ENCODE measurements at places on chromosomes 11 and 22.

- DNase-seq = peak; percentile 83
These were observed 29.1 kb upstream of the BIRC3 start for GRCh38 chr11:102287964-102288724.

DNA sequence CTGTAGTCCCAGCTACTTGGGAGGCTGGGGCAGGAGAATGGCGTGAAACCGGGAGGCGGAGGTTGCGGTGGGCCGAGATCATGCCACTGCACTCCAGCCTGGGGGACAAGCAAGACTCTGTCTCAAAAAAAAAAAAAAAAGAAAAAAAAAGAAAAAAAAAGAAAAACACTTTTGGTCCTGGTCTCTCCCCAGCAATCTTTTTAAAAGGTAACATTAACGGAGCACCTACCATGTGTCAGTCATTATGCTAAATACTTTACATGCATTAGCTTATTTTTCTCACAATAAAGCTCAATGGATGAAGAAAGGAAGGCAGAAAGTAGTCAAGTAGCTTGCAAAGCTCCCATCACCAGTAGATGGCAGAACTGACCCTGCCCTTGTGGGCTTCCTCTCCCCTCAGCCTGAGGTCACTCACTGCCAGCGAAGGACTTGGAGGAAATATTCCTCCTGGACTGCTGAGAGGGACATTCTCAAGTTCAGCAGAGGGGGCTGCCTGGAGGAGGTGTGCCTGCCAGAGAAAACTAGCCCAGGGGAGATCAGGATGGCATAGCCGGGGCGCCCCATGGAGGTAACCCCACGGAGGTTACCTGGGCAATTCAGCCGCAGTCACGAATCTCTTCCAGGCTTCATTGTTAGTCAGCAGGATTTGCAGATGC is 15.5 kb downstream of the APOL3 start:
- DNase-seq = peak; percentile 61

DNA sequence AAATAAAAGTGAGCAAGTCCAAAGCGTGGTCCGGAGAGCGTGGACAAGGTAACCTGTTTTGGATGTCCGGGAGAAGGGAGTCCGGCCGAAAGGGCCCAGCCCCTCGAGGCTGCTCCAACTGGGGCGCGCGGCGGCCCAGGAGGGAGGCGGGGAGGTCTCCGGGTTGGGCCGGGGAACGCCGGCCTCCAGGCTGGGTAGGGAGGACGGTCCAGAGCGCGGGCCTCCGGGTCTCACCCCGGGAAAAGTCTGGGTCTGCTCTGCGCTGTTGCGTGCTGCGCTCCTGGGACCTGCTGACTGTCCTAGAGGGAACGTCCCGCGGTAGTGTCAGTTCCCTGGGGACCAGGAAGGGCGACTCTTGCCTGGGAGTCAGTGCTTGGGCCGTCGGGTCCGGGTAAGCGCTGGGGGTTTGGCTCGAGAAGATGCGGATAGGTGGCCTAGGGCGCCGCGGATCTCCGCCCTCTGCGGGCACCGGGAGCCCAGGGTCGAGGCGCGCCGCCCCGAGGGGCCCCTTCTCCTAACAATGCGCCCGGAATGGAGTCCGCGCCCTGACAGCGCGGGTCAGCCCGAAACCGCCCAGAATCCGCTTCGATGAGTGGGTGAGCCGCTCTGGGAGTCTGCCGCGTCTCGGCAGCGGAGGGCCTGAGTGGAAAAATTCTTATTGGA is 988 bp upstream of the FLI1 start:
- peak; percentile 25 for DNase-seq

DNA sequence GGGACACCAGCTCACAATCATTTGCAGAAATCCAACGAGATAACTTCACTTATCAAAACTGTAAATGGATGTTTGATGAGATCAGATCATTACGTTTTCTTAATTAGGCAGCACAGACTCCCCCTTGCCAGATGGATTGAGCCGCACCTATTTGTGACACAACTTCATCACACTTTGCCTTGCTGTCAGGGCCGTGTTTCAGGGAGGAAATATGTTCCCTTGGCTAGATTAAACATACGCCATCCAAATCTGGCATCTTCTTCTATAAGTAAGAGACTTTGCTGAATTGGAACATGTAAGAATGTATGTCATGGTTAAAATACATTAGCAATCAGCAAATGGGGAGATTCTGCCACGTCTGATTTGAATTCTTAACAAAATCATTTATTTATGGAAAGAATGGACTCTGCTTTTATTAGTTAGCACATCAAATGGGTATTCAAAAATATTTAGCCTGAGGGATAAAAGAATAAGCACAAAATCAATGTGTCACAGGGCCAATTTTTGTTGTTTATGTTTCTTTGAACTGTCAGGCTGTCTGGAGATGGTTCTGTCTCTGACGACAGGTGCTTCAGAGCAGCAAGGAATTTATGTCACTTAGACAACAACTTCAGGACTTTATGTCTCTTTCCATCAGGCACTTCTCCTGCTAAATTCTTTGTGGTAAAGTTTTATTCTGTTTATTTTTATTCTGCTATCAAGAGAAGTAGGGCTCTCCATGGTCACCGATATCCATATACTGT is 326.1 kb upstream of the NCAM1 start:
- no peak for DNase-seq

DNA sequence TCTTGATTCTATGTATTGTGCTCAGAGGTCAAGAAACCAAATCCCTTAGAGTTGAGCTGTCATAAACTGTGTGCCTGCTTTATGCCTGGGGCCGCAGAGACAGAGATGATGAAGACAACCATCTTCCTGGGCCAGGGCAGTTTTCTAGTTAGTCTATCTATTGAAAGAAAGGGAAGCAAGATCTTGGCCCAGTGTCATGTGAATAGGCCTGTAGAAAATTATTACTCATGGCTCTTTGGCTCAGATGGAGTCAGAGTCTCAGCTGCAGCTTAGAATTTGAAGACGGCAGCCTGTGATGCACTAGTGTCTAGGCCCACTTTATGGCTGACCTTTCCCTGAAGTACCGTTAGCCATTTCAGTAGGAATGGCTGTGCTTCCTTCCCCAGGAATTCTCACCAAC is 112.0 kb downstream of the DBX1 start:
- no peak for DNase-seq

DNA sequence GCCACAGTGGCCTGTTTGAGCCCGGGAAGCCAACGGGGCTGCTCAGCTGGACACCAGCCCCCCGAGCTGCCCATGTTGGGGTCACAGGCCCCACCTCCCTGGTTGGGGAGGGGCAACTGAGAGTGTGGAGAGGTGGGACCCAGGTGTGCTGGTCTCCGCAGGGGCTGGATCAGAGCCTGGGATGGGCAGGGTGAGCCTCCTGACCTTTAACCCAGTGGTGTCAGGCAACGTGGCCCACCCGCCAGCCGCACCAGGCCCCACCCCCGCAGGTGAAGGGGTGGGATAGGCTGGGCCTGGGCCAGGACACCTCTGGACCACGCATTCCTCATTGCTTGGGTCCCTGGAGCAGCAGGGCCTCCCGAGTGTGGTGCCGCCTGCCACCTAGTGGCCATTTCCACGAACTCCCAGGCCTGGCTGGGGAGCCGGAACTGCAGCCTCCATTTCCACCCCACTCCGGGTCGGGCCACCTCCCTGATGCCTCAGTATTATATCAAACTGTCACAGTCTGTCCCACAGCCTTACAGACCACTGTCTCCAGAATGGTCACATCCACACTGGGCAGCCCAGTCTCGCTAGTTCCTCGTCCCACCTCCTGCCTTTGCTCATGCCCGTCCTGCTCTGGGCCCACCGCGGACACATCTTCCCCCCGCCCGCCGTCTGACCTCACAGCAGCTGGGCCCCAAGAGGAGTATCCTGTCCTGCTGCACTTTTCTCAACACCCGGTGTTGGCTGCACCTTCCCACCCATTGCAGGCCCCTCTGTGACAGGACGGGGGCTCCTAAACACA is 13.3 kb upstream of the PPP6R3 start:
- peak; percentile 78 for DNase-seq

- DNase-seq = no peak
These were observed 384.1 kb downstream of the CTTN start for GRCh38 chr11:70782401-70782913.

- DNase-seq = no peak
These were observed 5.7 kb downstream of the PRR5 start for GRCh38 chr22:44707752-44708151.

GRCh38 chr11:103528046-103528445 is 418.8 kb downstream of the DYNC2H1 start:
- DNase-seq = no peak

DNA sequence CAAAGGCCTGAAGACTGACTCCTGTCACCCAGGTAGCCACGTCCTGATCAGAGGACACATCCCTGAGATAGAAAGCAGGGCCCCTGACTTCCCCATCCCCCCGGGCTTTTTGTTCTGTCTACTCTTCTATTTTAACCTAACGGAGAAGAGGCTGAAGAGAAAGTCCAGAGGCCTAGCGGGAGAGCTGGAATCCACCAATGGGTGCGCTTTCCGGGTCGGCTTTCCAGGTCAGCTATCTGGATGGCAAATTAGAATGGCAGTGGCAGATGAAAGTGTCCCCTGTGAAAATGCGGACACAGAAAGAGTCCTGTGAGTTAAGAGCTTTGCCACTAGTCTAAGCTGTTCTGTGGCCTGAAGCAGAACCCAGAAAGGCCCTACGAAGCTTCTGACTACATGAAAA is 13.1 kb upstream of the SERPING1 start:
- DNase-seq = no peak

DNA sequence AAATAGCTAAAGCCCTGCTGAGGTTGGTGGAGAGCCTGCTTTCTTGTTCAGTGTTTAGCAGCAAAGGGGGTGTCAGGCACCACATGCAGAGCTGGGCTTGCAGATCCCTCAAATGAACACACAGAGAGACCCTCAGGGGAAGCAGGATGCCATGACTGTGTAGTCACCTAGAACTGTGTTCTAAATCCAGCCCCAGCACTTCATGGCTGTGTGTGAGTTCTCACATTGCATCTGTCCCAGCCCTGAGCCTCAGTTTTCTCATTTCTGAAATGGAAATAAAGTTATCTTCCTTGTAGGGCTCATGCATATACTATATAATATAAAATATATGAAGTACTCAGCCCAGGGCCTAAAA is 47.1 kb downstream of the CWC15 start:
- no peak for DNase-seq

DNA sequence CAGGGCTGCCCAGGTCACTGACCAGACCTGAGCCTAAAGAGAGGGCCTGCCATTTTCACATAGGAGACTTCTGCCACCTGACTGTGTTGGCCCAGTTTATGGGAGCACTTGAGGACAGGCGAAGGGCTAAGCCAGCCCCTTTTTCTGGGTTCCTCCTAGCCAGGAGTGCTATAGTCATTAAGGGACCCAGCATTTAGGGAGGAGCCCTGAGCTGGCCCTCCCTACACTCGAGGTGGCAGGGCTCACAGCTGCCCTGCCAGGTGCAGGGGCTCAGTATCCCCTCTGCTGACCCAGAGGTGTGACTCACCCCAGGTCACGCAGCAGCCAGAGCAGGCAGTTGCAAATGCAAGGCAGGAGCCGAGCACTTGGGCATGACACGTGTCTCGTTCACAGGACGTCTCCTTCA is 86.3 kb upstream of the CRYBB3 start:
- no peak for DNase-seq

DNA sequence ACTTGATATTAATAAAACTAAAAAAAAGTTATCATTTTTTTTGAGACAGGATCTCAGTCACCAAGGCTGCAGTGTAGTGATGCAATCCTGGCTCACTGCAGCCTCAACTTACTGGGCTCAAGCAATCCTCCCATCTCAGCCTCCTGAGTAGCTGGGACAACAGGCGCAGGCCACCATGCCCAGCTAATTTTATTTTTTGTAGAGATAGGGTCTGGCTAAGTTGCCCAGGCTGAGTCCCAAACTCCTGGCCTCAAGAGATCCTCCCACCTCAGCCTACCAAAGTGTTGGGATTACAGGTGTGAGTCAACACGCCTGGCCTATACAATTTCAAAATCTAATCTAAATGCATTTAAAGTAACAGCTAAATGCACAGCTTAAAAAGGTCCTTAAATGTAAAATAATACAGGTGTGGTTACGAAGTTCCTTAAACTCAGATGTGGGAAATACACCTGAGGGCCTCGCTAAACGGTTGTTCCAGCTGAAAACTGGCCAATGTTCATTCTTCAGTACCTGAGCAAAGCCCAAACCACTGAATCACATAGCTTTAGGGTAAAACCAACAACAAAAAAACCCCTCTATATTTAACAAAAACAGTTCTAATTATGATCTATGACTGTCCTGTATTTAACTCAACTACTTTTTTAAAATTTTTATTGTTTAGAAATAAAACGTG is 11.8 kb downstream of the NAP1L4 start:
- DNase-seq = no peak

GRCh38 chr11:34454308-34455032 is 15.7 kb downstream of the CAT start:
- peak; percentile 21 for DNase-seq

DNA sequence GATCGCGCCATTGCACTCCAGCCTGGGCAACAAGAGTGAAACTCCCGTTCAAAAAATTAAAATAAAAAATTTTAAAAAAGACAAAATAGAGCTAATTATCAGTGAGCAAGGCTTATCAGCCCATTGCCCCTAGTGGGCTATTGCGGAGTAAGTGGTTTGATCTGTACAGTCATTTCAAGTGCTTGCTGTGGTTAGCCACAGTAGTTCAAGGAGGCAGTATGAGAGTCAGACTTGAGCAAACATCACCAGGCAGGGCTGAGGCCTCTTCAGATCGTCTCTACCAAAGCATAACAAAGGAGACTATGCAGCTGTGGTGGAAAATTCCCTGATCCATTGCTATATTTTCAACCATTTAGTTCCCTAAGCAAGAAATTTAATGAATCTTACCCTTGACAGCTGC is 4.3 kb upstream of the SBF2 start:
- no peak for DNase-seq

GRCh38 chr22:47602732-47603131 is 840.3 kb downstream of the TBC1D22A start:
- DNase-seq = no peak

DNA sequence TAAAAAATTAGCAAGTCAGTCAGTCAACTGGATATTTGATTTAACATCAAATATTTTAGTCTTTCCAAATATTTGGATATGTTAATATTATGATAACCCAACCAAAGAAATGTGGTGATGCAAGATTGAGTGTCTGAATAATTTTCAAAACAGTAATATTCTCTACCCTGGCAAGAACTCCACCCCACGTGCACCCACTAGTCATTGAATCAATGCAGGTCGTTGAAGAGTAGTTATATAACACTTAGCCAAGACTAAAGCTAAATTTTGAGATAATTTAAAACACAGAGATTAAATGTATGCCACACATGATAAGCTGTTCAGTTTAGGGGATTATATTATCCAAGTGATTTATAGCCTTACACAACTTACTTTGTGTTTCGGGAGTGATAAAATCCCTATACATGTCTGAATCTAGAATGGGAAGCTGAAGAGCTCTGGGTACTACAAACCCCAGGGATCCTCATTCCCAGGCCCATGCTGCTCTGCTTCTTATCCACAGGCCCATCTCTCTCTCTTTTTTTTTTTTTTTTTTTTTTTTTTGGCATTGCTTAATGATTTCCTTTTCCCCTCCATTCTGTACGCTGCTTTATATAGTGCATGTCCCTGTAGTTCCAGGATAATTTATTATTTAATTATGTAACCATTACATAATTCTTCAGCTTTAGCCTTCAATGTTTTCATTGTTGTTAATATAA is 392.9 kb downstream of the NTM start:
- peak; percentile 30 for DNase-seq

- DNase-seq = no peak
These were observed 77.3 kb downstream of the CCDC34 start for GRCh38 chr11:27285761-27286160.
